ENCODE measurements at places on chromosomes 1 and 21.

GRCh38 chr1:205616563-205617293 is 15.1 kb downstream of the ELK4 start:
- no peak for DNase-seq

DNA sequence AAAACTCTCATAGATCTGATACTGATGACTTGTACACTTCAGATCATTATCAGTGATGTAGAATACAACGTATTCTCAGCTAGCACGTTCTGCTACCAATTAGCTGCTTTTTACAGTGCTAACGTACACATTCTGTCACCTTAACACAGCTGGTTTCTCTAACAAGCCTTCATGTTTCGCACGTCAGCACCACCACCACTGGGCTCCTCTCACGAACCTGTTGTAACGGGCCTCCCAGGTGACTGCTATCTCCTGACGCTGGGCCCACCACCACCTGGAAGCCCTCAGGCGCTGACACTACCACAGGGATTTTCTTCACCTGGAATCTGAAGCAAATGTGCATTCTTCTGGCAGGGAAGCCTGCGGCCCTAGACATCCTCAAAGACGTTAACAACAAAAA is 19.8 kb downstream of the TOMM20 start:
- DNase-seq, result no peak

DNA sequence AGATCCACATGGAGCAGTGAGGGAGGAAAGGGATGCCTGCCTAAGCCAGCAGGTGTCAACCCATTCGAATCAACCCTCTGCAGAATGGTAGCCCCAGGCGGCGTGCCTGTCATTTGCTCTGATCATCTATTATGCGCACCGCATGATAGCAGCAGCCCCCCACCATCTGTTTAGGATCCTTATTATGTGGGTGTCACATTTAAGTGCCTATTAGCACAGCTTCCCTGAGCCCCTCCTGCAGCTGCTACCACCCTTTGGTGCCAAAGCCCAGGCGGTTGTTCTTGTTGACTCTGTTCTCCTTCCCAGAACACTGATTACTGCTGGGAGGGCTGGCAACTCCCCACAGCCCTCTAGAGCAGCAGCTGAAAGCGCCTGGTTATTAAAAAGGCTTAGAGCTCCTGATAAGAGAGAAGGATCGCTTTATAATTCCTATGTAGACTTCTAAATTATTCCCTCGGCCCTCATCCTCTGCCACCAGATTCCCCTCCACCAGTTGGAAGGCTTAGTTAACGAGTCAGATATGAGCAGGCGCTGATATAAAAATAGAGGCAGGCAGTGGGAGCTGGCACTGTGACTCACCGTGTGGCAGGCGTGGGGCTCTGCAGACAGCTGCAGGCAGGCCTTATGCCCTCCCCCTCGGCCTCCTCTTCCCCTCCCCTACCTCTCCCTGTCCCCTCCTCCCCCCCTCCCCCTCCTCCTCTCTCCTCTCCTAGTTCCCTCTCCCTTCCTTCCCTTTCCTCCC is 23.0 kb downstream of the ACTA1 start:
- peak; percentile 73 for DNase-seq

GRCh38 chr1:157829711-157830110 is 9.8 kb upstream of the FCRL1 start:
- DNase-seq, result no peak

GRCh38 chr1:181352695-181353094 is 130.6 kb upstream of the CACNA1E start:
- DNase-seq, result no peak

DNA sequence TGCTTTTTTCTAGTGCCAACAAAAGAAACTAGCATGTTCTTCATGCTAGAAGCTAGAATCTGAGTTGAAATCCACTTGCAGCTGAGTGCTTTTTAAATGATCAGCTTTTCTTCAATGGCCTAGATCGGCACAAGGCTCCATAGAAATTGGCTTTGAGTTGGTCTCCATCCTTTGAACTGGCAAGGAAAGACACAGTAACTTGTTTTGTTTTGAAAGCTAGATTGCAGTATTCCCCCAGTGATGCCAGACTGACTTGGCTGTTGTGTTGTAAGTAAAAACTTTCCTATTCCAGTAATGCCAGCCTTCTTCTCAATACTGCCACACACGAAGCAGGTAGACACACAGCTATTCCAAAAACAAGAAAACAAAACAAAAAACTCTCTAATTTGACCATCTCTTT is 139.1 kb downstream of the FMN2 start:
- DNase-seq, result no peak

GRCh38 chr1:175479521-175480342 is 263.7 kb downstream of the TNR start:
- no peak for DNase-seq

GRCh38 chr1:147539122-147539575 is 2.2 kb upstream of the BCL9 start:
- DNase-seq, result no peak

DNA sequence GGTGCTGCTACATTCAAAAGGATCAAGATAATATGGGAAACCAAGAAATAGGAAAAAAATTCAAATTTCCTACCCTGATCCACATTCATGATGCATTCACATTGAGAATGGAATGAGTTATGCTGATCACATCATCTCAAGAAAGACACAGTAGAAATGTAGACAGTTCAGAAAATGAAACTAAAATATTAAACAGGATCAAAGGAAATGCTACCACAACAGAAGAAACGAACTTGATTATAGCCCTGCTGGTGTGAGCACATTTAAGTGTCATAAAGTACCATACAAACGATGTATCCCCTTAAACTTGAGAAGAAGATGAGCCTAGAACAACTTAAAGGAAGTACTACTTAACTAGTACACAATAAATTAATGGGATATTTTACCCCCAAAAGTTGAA is 21.3 kb downstream of the SYDE2 start:
- DNase-seq, result no peak

- no peak for DNase-seq
These were observed 30.5 kb downstream of the IFI16 start for GRCh38 chr1:159040206-159040605.

All from GOT3 (cell line).